RWPE2 (cell line): ENCODE measurements at places on chromosomes 13 and 19.

- DNase-seq: no peak
Measured at GRCh38 chr19:44557933-44558332, 28.5 kb upstream of the CEACAM20 start.

- no peak for DNase-seq
Measured at GRCh38 chr19:4508698-4509097, 9.6 kb downstream of the PLIN4 start.

DNA sequence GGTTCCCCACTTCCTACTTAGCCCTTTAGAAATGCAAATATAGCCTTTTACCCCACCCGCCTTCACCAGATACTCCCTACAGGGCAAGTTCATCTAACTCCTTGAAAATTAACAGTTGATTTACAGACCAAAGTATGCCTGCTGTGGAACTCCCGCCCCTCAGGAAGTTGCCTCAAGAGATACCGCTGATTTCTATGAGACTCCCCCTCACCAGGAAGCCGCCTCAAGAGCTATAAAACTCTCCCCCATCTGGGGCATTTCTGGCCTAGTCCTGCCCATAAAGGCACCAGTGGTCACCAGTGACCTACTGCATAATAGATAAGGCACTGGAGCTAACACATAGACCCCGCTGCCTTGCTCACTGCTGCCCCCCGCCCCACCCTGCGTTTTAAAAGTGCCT, 201.7 kb upstream of the UBL3 start:
- DNase-seq: no peak

DNA sequence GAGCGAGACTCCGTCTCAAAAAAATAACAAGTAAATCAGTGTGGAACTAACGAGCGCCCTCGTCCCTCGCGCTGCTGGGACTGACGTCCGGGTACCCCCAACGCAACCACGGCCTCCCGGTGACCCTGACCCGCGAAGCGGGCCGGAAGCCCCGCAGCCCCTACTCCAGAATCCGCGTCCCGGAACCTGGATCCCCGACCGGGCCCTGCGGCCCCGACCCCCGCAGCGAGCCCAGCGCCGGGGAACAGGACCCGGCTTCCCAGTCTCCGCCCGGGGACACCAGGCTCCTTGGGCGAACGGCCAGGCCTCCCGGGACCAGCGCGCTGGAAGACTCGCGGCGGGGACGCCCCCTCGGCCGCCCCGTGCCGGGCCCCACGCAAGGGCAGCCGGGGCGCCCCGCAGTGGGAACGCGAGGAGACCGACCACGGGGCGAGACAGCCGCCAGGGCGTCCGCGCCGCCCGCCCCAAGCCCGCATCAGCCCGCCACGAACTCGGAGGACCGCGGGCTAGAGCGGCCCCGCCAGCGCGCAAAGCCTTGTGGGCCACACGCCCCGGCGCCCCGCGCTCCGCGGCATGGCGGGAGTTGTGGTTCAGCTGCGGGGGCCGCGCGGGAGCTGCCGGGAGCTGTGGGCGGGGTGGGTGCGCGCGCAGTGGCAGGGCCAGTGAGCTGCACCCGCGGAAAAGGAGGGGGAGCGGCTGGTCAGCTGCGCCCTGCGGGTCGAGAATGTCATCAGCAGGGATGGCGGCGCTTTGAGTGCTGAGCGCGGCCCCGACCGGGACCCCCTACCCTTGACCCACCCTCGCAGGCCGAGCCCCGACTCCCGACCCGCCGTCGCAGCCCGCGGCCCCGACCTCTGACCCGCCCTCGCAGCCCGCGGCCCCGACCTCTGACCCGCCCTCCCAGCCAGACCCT, 7.5 kb upstream of the MADCAM1 start:
- peak; percentile 92 for DNase-seq

GRCh38 chr19:32427536-32427935, 22.0 kb downstream of the DPY19L3 start:
- no peak for DNase-seq

DNA sequence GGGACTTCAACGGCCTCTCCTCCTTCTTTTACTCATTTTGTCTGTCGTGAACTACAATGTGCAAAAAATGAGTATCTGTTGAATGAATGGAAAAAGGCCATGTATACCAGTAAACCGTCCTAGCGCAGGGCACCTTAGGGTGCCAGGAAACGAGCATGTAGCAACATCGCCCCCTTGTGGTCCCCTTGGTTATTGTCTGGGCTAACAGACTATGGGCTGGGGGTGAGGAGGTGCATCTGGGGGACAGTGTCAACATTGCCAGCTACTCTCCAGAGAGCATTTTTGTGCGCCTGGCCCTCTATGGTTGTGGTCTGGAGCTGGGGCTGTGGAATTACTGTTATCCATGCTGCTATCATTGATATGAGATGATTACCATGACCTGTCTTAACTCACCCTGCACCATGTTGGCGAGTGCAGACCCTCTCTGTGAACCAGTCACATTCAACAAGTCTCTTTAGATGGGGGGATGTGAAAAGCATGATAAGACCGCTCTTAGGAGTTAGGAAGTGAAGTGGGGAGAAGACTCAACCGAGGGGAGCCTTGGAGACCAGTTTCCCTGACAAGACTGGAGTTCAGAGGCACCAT, 22.8 kb upstream of the SIGLEC11 start:
- no peak for DNase-seq

DNA sequence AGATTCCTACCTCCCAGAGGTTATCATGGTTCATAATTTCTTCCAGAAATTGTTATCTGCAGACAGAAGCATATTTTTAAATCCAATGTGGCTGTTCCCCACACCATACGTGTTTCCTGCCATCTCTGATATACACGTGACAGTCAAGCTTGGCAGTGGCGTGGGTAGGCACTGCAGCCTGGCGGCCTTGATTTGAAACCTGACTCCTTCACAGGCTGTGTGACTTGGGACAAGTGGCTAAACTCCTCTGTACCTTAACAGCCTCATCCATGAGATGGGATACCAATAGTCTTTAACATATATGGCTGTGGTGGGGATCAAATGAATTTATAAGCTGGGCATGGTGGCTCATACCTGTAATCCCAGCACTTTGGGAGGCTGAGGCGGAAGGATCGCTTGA, 33.2 kb downstream of the DPF1 start:
- DNase-seq: no peak

- no peak for DNase-seq
Measured at GRCh38 chr13:100333141-100333540, 244.2 kb downstream of the PCCA start.

GRCh38 chr13:90613076-90613795, 734.3 kb upstream of the MIR17HG start:
- DNase-seq: no peak

DNA sequence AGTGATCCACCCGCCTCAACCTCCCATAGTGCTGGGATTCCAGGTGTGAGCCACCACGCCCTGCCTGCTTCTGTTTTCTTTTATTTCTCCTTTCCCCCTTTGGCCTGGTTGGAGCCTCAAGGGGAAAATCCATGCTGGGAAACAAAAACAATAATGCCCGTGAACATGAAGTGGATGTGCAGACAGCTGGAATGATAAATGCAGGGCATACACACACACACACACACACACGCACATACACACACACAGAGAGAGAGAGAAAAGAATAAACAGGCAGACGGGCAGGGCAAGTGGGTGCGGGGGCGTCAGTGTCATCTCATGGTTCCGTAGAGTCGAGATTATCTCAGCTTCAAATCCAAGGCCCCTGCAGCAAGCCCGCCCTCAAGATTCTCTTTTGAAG, 4.4 kb upstream of the PLEKHF1 start:
- no peak for DNase-seq

DNA sequence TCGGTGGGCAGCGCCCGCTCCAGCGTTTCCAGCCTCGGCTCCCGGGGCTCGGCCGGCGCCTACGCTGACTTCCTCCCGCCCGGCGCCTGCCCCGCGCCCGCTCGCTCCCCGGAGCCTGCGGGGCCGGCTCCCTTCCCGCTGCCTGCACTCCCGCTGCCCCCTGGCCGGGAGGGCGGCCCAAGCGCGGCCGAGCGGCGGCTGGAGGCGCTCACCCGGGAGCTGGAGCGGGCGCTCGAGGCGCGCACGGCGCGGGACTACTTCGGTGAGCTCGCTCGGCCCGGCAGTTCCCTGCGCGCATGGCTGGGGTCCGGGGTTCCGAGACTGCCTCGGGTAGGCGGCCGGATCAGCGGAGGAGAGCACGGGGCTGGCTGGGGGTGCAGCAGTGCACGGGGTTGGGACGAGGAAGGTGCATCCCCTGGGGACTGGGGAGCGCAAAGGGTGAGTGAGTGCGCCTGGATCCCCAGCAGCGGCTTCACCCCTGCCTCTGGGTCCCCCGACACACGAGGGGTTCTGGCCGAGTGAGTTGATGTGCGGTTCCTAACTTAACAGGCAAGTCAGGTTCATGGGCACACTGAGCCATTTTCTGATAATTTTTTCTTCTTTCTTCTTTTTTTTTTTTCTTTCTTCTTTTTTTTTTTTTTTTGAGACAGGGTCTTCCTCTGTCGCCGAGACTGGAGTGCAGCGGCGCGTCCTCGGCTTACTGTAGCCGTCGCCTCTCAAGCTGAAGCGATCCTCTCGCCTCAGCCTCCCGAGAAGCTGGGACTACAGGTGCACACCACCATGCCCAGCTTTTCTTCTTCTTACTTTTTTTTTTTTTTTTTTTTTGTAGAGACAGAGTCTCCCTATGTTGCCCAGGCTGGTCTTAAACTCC, 1.1 kb downstream of the WTIP start:
- peak; percentile 71 for DNase-seq

DNA sequence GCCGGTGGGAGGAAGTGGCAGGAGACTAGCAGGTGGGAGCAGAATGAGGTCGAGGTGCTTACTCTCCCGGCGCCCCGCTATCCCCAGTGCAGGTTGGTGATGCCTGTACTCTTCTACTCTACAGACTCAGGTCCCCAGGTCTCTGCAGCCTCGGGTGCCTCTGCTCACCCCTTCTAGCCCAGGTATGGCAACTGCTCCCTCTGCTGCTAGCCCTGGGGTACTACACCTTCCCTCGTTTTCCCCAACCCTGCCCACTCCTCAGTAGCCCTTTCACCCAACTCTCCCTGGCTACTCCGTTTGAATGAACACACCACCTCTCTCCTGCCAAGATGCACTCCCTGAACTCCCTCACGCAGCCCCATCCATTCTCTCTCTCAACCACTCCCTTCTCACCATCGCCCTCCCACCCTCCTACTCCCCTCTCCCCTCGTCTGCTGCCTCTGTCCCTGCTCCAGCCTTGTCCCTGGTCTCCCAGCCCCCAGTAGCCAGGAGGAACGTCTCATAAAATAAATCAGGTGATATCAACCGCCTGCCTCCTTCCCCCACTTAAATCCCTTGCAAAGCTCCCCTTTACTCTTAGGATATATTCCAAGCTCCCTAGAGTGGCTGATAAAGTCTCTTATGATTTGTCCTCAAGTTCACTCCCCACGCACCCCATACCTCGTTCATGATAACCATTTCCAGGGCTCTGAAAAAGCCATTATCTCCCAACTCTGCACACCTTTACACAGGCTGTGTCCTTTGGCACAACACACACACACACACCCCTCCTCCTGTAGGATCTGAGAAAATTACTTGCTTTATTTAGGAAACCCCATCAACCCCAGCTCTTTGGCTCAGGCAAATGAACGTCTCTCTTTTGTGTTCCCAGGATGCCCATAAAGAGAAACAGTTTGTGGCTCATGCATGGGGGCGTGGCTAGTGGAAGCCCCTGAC, 8.2 kb upstream of the MEIS3 start:
- DNase-seq: no peak

GRCh38 chr13:42355491-42356183, 83.7 kb downstream of the AKAP11 start:
- DNase-seq: no peak

DNA sequence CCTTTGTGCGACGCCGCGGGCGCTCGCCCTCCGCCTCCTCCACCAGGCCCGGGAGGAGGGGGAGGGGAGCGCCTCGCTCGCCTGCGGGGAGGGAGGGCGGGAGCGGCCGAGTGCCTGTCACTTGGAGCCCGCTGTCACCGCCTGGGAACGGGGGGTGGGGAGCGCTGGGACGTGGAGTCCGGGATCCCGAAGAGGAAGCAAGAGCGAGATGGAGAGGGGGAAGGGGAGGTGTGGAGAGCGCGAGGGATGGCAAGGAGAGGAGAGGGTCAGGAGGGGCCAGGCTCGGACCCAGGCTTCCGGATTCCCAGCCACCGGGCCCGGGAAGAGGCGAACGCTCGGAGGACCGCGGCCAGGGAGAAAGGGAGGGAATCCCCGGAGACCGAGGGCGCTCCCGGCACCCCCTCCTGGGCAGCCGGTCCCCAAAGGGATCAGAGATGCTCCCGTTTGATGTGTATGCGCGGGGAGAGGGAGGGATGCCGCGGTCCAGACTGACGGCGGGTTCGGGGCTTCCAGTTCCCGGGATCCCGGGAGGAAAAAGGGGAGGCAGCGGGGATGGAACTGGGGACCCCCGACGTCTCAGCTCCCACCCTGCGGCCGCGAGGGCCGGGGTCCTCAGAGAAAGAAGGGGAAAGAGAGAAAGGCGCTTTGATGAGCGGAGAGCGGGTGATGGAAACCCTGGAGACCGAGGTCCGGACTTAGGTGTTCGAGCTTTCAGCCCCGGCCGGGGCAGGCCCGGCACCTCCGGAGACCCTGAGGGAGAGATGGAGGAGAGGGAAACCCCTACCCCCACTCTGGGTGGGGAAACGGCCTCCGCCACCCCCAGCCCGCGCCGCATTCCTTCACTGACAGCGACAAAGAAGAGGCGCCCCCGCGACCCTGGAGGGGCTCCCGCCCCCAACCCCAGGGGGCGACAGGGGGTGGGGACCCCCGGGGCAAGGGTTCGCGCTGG, 4.7 kb upstream of the DPF1 start:
- no peak for DNase-seq

DNA sequence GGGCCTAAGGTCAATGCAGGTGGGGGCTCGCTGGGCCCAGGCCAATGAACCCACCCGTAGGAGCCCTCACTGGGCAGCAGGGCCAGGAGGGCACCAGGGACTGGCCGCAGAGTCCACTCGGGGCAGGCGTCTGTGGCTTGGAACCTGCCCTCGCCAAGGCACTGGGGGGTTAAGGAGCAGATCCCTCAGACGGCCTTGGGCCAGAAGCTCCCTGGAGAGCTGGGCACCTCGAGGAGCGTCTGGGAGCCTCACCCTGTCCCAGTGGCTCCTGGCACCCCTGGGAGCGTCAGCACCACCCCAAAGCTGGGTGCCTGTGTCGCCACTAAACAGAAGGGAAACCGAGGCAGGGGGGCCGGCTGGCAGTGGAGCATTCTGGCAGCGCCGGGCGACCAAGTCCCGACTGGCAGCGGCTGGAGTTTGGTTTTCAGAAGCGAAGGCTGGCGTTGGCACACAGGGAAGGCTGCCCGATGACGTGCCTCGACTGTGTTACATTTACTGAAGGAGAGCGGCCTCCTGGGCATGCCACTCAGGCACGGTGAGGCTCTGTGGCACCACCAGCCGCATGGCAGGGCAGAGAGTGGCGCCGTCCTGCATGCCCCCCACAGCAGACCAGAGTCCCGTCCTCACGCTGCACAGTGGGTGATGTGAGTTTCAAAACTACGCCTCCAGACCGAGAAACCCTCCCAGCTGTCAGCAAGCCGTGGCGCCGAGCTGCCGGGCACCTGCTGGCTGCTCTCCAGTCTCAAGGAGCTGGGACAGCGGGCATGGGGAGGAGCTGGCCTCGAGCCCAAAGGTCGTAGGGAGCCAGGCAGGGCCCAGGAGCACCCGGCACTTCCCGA, 9.2 kb upstream of the MEX3D start:
- no peak for DNase-seq

DNA sequence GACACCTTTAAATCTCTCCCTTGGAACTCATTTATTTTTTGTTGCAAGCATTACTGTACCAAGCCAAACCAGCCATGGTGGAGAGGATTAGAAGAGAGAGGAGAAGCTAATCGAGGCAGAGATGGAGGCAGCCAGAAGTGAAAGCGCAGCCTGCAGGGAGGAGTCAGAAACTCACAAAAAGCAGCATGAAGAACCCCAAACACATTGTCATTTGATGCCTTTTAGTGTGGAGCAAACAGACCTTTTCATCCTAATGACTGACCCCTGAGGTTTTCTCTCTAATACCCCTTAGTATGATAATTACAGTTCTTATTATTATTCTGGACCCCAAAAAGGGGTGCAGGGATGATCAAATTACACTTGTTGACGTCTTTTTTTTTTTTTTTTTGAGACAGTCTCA, 62.5 kb downstream of the TNFRSF19 start:
- no peak for DNase-seq
